ENCODE measurements at places on chromosomes 12 and 14.
A peak's percentile ranks its signal among the peaks of the same experiment; 100 is the strongest.

GRCh38 chr12:46221255-46222128, 47.4 kb downstream of the SLC38A1 start:
- no peak for DNase-seq

DNA sequence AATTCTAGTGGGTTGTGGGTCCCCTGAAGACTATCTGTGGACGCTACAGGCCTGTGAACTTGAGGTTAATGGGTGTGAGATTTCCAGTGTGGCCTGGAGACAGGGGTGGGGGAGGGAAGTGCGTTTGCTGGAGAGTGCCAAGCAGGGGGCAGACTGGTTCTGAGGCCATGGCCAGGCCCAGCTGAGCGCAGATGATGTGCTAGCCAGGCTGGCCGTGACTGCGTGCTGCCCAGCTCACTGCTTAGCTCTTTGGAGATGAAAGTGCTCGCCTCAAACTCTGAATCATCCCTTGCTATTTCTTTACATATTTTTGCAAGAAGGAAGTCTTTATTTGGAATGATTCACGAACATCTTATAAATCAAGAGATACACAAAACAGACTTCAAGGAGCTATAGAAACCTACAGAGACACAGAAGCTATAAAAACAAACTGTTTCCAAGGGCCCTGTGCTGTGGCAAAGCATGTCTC, 75.2 kb upstream of the PLEKHG3 start:
- DNase-seq: no peak

GRCh38 chr14:74921987-74922751, 891 bp downstream of the RPS6KL1 start:
- DNase-seq: no peak

- no peak for DNase-seq
These were observed 221.7 kb downstream of the ATP23 start for GRCh38 chr12:58163021-58163420.

DNA sequence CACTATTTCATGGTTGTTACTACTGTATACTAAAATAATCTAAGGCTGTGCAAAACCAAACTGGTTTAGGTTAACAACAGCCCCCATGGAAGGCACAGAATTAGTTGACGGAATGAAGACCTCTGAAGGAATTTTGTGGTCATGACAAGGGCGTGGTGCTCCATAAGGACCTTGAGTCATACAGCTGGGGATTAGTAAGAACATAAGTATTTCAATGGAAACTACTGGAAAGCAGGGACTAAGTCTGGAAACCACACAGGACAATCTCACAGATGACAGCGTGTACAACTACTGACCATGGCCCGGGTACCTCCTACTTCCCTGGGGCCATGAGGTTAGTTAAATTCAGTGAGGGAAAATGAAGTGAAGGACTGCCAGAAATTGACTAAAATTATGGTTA, 98.5 kb upstream of the PLEKHA5 start:
- DNase-seq: no peak

- no peak for DNase-seq
These were observed 172.3 kb upstream of the PTPRQ start for GRCh38 chr12:80271780-80272179.

GRCh38 chr12:130965214-130965613, 11.5 kb downstream of the ADGRD1 start:
- DNase-seq: no peak

GRCh38 chr14:31419179-31419966, 977 bp downstream of the HEATR5A start:
- no peak for DNase-seq

GRCh38 chr12:64569923-64570691, 40.2 kb upstream of the RASSF3 start:
- no peak for DNase-seq

DNA sequence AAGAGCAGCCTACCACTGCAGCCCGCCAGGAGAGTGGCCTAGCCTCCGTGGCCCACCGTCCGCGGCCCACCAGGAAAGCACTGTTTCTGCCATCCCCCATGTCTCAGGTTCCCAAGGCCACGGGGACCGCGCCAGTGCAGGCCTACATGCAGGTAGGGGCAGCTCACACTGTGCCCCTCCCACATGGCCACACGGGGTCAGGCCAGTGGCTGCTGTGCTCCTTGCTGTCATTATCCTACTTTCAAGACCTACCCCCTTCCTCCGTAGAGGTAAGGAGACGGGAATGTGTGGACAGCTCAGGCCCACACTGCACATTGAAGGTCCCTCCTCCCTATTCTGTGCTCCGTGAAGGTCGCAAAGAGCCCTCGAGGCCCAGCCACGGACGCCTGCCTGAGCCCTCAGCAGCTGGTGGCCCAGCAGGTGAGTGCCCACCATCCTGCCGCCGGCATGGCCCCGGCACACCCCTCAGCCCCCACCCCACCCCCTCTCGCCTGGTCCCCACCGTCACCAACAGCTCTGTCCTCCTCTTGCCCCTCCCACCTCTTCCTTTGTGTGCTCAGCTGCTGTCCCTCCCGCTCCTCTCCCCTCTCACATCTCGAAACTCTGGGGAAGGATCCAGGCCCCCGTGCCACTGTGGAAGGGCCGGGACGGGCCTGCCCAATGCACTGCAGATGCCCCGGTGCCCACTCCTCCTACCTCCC, 10.0 kb downstream of the DDX51 start:
- no peak for DNase-seq

- DNase-seq: no peak
These were observed 83.2 kb downstream of the CRADD start for GRCh38 chr12:93760275-93760875.

DNA sequence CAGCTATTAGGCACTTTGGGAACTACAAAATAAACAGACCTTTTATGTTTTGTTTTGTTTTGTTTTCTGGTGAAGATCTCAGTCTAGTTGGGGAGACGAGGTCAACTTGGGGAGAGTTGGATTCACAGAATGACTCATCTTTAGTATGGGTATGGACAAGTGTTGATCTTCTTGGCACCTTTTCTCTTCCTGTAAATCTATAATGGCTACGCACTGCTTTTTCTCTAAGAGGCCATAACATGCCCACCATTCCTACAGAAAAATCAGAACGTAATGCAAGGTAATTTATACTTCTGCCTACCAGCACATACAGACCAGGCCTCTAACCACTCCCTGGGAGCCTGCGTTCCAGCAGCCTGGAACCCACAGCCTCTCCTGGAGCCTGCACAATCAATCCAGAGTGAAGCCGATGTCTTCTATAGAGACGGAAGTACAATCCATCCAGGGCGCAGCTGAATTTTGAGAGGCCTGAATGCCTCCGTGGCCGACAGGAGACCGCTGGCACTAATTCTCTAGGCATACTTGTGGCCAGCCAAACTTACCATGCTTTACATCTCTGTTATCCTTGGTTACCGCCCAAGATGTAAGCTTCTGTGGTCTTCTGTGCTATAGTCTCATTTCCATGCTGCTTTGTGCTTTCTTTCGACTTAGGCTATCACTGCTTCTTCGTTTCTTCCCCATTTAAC, 717 bp downstream of the PPHLN1 start:
- peak; percentile 37 for DNase-seq

GRCh38 chr14:94112513-94113063, 2.1 kb downstream of the IFI27 start:
- no peak for DNase-seq

DNA sequence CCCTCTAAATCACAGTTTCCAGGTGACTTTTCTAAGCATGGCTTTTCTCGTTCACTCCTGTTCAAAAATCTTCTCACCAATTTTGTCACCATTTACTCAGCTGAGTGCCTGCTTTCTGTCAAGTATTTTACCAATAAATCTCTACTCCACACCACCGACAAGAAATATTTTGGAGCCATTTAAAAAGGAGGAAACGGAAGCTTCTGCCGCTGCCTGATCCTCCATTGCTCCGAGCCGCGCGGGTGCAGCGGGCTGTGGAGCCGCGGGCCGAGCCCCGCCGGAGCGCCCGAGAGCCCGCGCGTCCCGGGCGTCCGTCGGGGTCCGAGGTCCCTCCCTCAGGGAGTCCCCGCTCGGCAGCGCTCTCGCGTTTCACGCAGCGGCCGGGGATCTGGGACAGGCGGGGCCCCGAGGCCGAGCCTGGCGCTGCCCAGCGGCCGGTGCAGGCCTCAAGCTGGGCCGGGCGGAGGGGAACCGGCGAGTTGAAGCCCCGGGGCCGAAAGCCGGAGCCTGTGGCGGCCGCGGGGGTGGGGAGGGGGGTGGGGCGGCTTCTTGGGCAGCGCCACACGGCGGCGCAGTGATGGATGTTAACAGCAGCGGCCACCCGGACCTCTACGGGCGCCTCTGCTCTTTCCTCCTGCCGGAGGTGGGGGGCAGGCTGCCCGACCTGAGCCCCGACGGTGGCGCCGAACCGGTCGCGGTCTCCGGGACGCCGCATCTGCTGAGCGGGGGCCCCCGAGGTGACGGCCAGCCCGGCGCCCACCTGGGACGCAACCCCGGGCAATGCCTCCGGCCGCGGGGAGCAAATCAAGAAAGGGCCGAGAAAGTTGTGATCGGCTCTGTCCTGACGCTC, 1.1 kb upstream of the HEBP1 start:
- DNase-seq: peak; percentile 64

DNA sequence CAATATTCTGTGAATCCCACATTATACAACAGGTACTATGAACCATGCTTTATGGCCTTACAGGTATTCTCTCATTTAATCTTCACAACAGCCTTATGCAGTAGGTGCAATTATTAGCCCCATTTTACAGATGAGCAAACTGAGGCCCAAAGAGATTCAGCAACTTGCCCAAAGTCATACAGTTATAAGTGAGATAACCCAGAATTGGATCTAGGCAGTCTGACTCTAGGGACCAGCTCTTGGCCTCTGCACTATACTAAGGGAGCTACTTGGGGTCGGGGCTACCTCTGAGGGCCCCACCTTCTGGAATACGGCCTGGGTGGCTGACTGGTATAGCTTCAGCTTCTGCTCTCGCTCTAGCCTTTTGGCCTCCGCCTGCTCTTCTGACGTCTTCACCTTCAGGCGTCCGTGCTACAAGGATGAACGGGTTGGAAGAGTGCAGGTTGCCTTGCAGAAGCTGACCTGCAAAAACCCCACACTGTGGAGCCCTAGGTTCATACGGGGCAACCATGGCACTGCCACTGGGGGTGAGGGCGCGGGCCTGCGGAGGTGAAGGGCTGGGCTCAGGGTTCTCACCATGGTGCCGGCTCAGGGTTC, 762 bp downstream of the RABGGTA start:
- DNase-seq: no peak

GRCh38 chr14:104868060-104868740, 3.1 kb downstream of the CEP170B start:
- DNase-seq: no peak

DNA sequence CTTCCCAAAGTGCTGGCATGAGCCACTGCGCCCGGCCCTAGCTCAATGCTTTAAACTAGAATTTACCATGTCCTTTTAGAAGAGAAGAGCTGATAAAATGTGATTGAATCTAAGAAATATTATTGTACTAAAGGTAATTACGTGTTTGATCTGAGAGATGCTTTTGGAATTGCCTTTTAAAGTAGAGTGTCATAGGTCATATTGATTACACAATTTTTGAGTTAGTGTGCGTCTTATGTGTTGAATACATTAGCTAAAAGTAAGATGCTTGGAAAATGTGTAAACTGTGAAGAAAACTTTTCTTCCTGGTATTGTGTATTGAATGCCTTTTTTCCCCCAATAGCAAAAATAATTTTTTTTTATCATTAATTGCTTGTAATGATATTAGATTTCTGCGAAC, 41.7 kb downstream of the MIA2 start:
- DNase-seq: no peak

DNA sequence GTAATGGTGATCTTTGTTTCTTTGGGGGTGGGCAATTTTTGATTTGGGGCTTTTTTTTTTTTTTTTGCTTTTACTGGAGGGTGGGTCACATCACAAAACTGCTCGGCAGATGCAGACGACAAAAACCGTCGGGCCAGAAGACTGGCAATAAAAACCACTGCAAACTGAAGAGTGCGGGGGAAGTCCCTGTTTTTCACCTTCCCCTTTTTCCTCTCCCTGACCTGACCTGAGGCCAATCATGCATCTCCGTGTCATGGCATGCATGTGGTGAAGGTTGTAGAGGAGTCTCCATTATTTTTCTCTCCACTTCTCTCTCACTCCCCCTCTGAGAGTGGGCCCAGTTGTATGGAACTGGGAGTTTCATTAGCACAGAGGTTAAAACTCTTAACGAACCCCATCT, 57.5 kb downstream of the AP5M1 start:
- DNase-seq: no peak

DNA sequence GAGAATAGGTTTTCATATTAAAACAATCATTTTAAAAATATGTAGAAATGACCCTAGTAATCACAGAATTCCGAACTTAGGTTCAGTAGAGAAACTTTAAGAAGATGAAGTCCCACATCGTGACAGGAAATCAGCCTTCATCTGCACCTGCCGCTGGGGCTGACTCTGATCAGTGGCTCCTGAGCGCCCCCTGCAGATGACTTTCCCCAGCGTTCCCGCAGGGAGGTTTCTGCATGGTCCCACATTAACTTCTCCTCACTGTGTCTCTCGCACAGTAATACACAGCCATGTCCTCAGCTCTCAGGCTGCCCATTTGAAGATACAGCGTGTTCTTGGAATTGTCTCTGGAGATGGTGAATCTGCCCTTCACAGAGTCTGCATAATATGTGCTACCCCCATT, 1131.1 kb downstream of the TMEM121 start:
- DNase-seq: no peak

DNA sequence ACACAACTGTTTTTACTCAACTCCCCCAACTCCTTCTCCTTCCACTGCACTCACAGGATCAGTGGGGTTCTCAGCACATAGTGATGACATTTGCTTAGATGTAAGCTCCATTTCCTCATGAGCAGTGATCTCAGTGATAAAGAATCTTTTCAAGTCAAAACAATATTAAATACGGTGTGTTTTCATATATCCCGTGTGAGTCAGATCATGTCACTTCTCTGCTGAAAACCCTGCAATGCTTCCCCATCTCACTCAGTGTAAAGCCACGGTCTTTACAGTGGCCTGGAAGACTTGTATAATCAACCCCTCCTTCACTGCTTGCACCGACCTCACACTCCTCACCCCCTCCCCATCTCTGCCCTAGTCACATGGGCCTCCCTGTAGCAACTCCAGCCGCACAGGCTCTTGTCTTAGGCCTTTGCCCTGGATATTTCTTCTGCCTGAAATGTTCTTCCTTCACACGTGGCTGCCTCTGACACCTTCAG, 149.7 kb upstream of the ARHGAP5 start:
- DNase-seq: no peak

GRCh38 chr12:128619263-128619662, 204.5 kb downstream of the SLC15A4 start:
- no peak for DNase-seq

GRCh38 chr12:124531906-124532305, 35.5 kb downstream of the NCOR2 start:
- DNase-seq: no peak

- DNase-seq: no peak
These were observed 20.3 kb upstream of the HSPB8 start for GRCh38 chr12:119158402-119158801.

- DNase-seq: no peak
These were observed 94.7 kb upstream of the KRR1 start for GRCh38 chr12:75606151-75606550.

DNA sequence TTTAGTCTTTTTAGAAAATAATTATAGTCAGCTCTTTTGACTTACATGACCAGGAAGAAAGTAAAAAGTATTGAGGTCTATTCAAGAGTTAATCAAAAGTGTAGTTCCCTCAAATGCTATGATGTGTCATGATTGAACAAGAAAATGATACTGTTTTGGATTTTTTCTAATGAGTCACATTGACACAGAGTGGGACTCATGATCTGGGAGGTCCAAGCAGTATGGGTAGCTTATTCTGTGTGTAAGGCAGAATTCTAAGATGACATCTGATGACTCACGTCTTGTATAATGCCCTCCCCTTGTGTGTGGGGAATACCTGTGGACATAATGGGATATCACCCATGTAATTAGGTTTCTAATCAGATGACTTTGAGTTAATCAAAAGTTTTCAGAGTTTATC, 178.1 kb upstream of the DDHD1 start:
- DNase-seq: no peak

- DNase-seq: peak; percentile 61
These were observed 5.0 kb downstream of the CELA1 start for GRCh38 chr12:51341251-51342007.

Measured in CD14-positive monocyte (primary cell).